ENCODE measurements at places on chromosomes 2 and 18.

- DNase-seq: no peak
These were observed 14.8 kb upstream of the GPR55 start for GRCh38 chr2:230939691-230940470.

DNA sequence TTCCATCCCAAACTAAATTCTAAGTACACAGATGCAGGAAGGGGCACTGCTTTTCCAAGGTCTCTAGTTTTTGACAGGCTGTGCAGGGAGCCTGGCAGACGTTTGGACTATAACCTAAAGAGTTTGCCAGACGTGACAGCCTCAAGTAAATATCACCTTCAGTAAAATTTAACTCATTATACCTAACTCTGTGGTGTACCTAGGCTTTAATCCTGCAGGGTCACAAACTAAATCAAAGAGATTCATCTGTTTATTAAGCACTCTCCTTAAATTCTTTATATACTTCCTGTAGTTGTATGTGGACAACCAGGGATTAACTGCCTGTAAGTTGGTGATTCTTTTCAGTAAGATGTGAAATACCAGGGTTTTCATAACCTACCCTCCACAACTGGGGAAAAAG, 92.9 kb downstream of the ACVR1 start:
- no peak for DNase-seq

DNA sequence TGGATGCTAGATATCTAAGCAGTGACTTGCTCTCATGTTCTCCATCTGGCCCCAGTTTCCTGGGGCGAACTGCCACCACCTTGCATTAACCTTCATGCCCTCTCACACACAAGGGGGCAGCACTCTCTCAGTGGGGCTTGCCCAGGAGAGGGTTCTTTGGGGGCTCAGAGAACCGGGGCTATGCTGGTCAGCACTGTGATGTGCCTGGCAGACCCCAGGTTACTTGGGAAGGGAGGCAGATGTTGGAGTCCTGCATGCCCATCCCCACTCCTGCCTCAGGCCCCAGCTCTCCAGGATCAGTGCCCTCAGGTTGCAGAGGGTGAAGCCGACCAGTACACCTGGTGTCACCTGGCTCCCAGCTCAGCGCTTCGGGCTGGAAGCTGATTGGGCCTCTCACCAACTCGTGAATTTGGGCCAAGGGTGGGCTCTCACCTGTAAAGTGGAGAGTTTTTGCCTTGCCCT, 396.2 kb upstream of the HS6ST1 start:
- no peak for DNase-seq

DNA sequence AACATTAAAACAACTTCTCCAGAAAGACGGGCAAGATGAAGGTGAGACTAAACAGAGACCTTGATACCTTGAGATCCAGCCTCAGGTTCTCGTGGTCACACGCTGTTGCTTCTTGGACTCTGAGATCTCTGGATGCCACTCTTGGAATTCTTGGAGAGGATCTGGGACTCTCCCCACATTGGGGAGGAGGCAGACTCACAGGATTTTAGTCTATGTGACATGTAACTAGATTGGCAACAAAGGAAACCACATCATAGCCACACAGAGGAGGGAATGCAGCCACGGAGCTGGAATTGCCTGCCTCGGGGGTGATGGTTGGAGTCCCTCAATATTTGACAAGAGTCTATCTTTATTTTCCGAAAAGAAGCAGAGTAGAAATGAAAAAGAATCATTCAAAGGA, 78.8 kb upstream of the IGFBP5 start:
- DNase-seq: no peak

Data from stimulated activated CD8-positive, alpha-beta memory T cell treated with anti-CD3 and anti-CD28 coated beads, Interleukin-7, amount 100 ng/mL, for 4 hours (primary cell).